ELR (cell line): ENCODE measurements at places on chromosomes 5 and 9.

DNA sequence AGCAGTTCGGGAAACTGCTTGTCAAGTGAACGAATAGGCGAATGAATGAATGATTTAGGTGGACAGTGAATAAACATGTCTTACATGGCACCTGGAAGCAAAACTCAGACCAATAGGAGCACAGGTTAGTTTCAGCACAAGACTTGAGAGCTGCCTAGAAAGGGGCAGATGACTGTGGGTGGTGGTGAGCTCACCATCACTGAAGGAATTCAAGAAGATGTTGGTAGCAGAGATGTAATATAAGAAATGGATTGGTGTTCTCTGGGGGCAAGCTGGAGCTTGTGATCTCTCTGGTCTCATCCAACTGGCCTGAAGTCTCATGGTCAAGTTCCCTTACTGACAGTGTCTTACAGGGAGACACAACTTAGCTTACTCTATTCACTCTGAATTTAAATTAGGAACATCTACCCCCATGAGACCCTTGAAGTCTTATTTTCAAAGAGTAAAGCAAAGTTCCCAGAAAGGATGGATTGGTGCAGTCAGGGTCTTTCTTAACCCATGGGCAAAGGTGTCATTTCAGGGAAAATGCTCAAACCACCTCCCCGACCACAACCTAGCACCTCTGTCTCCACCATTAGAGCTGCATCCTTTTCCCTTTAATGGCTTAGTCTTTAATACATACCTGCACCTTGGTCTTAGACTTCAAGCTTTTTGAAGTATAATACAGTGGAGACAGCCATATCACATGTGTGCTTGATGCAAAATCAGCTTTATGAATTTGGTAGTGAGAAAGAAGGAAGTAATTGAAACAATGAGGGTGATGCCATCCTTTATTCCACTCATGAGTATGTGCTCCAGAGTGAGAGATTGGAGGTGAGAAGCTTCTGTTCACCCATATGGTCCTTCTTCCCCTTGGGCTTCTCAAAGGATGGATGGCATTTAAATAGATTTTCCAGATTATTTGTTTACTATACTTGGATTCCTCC, 5.1 kb downstream of the LCP2 start:
- DNase-seq = no peak

DNA sequence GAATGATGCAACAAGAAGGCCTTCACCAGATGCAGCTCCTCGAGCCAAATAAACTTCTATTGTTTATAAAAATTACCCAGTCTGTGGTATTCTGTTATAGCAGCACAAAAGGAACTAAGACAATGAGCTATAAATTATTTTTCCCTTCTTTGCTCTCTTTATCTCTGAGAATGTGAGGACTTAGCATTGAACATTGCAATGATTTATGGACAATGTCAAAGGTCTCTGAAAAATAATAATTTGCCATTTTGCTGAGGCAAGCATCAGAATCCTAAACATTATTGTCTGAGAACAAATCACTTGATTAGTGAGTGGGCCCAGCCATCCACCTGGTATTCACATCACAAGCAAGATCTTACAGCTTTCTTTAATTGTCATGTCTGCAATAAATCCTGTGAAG, 95.4 kb upstream of the SSBP2 start:
- no peak for DNase-seq

- DNase-seq = peak; percentile 96
These were observed at the start of gene ABL1 for GRCh38 chr9:130834371-130835336. Gene ABL1 (plus strand): TSS chr9:130835254. CDS start chr9:130835447, 193 bp downstream.

DNA sequence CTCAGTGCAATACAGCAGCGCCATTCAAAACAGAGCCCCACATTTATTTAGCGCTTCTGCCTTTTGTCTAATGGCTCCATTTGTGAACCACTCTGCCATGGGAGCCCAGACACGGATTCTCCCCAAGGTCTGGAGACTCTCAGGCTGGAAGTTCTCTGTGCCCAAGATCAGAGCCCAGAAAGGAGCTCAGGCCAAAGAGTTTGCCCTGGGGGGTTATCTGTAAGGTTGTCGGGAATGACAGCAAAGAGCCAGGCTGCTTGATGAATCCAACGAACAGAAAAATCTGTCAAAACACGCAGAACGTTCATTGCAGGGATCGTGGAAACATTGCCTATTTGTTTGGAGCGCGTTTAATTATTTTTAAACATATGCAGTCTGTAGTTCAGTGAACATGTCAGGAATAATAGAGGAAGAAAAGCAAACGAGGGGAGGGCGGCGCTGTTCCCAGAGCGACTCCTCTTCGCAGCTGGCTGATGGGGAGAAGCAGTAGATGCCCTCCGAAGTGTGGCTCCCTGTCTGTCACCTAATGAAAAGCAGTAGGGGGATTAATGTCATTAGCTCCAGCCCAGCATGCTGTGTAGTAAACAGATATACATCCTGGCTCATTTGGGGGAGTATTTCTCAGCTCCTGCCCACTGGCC, 464.9 kb upstream of the MPDZ start:
- DNase-seq = no peak

GRCh38 chr5:176897263-176897662, 1.9 kb downstream of the HK3 start:
- no peak for DNase-seq

- no peak for DNase-seq
These were observed 218.3 kb upstream of the ZNF462 start for GRCh38 chr9:106644661-106645060.

DNA sequence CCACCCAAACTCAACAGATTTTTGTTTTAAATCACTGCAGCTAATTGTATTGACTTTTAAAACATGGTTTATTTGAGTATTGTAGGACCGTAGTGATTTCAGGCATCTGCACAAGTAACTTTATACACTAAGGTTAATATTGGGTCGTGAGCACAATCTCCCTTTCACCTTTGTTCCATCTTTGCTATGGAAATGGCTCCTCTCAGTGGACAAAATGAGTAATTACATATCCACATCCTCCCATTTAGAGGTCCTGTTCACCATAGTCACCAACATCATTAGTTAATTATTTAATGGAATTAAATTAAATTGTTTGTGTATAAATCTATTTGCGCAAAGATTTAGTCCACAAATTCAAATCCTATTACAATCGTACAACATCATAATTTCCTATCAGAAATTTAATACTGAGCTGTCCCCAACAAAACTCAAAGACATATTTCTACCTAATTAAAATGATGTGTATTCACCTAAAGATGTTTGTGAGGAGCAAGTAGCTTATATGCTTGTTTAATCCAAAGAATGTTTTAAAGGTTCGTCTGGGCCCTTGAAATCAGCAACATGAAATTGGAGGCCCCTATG, 173.0 kb upstream of the DAPK1 start:
- peak; percentile 62 for DNase-seq
